ENCODE measurements at places on chromosomes 6 and 20.

GRCh38 chr20:10537850-10538480, 102.9 kb downstream of the SLX4IP start:
- DNase-seq, result no peak

- no peak for DNase-seq
Measured at GRCh38 chr6:47181681-47182080, 128.0 kb downstream of the TNFRSF21 start.

DNA sequence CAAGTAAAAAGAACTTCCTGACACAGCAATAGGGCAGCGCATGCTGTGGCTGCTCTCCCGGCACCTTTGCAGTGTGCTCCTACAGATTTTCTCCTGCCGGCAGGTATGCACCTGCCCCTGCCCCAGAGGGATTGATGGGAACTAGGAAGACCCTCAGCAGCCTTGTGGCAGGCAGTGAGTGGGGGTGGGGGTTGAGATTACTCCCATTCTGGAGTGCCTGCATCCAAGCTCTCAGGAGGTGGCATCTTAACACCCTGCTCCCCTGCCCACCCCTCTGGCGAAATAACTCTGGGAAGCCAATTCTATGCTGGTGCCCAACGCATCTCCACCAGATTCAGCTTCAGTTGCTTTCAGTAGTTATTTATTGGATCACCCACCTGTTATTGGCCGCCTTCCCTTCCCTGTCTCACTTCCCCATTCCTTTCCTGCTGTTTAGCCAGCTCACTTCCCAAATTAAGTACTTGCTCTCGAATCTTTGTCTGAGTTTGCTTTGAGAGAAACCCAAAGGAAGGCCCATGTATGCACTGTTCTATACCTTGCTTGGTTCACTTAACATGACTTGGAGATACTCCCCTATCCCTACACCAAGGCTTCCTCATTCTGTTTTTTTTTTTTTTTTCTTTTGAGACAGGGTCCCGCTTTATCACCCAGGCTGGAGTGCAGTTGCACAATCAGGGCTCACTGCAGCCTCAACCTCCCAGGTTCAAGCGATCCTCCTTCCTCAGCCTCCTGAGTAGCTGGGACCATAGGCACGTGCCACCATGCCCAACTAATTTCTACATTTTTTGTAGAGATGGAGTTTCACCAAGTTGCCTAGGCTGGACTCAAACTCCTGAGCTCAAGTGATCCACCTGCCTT, 29.3 kb upstream of the SLC23A2 start:
- no peak for DNase-seq

GRCh38 chr6:44062105-44062770, 65.0 kb downstream of the MRPL14 start:
- no peak for DNase-seq

DNA sequence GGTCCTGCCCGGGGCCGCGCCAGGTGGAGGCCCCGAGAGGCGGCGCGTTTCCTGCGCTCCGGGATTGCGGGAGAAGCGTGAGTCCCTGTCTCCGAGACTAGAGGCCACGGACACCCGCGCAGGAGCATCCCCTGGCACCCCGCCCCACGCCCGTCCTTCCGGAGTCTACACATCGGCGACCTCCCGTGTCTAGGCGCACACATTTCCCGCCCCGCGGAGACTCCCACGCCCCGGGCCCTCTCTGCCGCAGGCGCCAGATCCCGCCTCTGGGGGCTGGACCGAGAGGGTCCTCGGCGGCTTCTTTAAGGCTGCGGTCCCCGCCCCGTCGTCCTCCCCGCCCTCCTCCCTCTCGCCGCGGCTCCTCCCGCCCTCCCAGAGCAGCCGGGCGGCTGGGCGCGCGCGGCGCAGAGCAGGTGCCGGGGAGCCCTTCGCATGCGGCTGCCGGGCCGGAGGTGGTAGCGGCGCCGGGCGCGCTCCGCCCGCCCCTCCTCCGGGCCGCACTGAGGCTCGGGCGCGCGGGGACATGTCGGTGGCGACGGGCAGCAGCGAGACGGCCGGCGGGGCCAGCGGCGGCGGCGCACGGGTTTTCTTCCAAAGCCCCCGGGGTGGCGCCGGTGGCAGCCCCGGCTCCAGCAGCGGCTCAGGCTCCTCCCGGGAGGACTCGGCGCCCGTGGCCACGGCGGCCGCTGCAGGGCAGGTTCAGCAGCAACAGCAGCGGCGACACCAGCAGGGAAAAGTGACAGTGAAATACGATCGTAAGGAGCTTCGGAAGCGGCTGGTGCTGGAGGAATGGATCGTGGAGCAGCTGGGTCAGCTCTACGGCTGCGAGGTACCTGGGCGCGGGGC, at the start of gene PPP1R14C:
Gene PPP1R14C, plus strand, starts transcription at position 375 of the 846 bp plus-strand sequence. Its CDS starts 149 bp downstream, at position 524.
- no peak for DNase-seq
